ENCODE measurements at places on chromosomes 4 and X. TPM values are rescaled to one million over a fixed set of nuclear protein-coding genes. Genes with fewer than 3 reads are reported as not detected.

PRKG2 gene
- total RNA-seq: 0.16 TPM

SLC34A2 gene
- not detected for total RNA-seq

SLC25A14 gene
- 13.3 TPM for total RNA-seq

CLIC2 gene
- total RNA-seq: 0.64 TPM

CXCL3 gene
- not detected for total RNA-seq

SLC26A1 gene
- not detected for total RNA-seq

VSIG1 gene
- 0.18 TPM for total RNA-seq

CRMP1 gene
- total RNA-seq: not detected

All from activated naive CD4-positive, alpha-beta T cell treated with anti-CD3 and anti-CD28 coated beads, Interleukin-2, amount 50 U/mL, for 72 hours (primary cell).